ENCODE measurements at places on chromosomes 2 and 18.

- no peak for DNase-seq
These were observed 95.4 kb downstream of the ZBTB7C start for GRCh38 chr18:48313792-48314191.

DNA sequence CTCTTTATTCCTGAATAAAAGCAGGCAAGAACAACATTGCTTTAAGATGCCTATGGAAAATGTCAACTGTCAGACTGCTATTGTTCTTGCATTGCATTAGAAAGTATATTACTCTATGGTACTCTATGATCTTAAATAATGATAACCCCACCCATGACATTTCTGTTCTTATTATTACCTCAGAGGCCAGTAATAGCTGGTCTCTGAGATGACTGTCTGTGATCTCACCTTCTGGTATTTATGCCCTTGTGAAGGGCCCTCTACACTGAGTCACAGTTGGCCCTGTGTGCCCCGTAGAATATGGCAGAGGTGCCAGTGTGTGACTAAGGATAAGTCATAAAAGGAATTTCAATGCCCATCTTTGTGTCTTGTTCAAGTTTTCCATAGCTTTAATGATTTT is 61.0 kb downstream of the SPP2 start:
- DNase-seq, result no peak

GRCh38 chr2:99255491-99256318 is at the start of gene LYG2:
TSS of gene LYG2 (minus strand) at chr2:99255666. CDS start at chr2:99254260, 1,406 bp downstream.
- no peak for DNase-seq

GRCh38 chr2:68762100-68762499 is 27.5 kb downstream of the ARHGAP25 start:
- DNase-seq, result no peak

GRCh38 chr2:10267551-10268465 is 34.9 kb upstream of the HPCAL1 start:
- DNase-seq, result no peak

GRCh38 chr2:85853499-85854165 is 35.2 kb downstream of the ST3GAL5 start:
- no peak for DNase-seq

GRCh38 chr2:11133936-11134320 is 21.3 kb upstream of the SLC66A3 start:
- no peak for DNase-seq

Data from stimulated activated CD4-positive, alpha-beta T cell treated with anti-CD3 and anti-CD28 coated beads, Interleukin-1b, Interleukin-23, amount 100 ng/mL, for 24 hours (primary cell).